SHP77 (cell line): ENCODE measurements at places on chromosomes 16 and 17.

DNA sequence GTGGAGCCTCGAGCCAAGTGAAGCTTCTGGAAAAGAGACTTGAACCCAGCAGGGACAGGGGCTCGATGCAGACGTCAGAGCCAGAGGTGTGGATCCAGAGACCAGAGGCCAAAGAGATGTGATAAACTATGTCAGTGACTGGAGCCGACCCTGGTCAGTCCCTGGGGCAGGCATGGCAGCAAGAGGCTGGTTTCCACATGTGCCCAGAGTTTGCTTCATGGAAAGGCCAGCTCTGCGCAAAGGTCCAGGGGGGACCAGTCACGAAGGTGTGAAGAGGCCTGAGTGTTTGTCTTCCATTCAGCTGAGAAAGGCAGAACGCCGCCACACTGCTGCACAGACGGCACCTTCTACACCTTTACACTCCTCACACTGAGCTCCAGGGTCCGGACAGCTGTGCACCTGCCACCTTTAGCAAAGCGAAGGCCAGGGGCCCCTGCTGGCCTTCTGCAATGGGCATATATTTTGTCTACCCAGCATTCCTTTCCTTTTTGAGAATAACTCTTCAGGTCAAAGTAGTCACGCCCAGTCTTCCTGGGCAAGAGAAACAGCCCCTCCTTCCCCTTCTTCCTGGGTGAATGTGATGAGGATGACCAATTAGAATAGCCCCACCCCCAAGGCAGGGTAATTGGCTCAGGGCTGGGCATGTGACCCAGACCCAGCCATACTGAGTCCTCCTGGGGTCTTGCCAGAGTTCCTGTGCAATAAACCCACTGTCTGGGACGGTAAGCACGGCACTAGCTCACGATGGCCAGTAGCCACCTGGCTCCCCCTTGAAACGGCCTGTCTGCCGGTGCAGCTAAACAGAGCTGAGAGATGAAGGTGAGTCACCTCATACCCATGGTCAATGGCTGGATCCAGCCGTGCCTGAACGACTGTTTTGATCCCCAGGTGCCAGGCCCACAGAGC is 2.3 kb upstream of the RPH3AL start:
- peak; percentile 99 for DNase-seq

DNA sequence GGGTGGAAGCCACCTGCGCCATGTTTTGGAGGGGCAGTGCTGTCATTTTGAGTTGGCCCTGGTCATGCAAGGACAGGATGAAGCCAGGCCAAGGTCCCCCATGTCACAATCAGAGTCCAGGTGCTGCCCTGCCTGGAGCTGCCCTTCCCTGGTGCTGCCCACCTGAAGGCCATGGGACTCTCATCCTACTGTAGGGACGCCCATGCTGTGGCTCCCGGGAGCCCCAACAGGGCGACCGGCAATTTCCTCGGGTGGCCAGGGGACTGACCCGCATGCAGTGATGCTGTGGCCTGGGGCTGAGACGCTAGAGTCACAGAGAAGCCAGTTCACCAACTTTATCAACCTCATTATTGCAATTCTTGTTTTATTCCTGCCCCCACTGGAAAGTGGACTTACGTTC is 8.0 kb downstream of the CCL17 start:
- DNase-seq: no peak

DNA sequence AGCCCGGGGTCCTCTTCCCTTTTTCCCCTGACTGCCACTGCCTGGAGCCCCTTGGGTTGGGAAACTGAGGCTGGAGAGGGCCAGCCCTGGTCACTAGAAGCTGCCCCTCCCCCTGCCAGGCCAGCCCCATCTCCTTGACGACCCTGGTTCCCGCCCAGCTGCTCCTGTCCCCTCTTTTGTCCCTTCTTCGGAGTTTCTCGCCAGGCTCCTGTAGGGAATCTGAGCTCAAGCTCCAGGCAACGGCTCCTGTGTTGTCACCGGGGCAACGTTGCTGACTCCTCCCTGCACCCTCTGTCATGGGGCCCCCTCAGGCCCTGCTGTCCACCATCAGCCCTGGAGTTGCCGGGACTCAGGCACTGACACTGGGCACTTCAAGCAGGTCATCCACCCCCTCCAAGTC is 5.7 kb downstream of the LLGL1 start:
- DNase-seq: no peak

DNA sequence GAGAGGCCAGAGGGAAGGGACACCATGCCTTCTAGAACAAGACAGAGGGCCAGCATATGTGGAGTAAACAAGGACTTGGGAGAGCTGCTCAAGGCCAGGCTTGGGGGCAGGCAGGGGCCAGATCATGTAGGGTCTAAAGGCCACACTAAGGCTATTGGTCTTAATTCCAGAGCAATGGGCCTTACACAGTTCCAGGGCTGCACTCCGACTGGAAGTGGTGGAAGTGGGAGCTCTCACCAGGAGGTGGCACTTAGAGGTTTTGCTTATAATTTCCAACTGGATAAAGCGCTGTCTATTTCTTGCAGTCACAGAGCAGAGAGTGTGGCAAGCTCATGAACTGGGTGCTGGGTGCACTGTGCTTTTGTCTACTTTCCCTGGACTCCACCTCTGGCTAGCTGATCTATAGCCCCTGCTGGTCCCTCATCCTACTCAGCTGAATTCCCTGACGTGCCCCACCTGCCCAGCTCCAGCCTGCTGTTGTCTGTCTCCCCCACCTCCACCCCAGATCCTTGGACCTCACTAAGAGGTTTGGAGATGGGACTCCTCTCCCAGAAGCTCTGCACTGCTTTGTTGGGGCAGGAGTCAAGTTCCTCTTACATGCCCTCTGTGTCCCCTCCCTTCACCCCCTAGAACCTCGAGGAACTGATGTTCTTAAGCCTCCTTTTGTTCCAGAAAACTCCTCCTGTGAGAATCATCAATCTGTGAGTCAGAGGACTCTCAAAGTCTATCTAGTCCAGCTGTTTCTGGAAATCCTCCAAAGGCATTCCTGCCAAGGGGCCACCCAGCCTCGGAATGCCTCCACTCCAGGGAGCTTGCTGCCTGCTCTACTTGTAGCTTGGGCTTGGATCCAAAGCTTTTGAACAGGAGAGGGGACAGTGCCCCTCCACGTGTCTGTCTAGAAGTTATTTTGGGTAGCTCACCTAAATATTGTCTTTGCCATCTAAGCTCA is 48.1 kb upstream of the KSR1 start:
- DNase-seq: no peak

DNA sequence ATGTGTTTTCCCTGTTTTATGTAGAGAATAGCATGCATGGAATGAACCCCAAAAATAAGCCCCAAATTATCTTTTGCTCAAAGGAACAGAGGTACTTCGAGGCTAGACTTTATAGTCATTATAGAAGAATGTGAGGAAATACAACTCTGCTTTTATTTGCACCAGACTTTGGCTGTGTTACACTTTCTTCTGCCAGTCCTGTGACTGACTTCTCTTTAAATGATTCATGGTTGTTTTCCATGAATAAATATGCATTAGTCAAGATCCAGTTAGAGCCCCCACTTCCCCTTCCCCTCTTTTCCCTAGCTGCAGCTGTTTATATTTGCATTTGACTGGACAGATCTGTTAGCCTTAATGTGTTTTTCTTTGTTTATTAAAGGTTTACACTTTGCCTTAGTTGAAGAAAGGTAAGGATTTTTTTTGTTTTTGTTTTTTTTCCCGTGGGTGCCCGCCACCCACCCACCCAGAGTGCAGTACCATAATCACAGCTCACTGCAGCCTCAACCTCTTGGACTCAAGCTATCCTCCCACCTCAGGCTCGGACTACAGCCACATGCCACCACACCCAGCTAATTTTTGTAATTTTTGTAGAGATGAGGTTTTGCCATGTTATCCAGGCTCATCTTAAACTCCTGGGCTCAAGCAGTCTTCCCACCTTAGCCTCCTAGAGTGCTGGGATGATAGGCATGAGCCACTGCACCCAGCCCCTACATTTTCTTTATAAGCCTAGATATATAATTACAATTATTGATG is 152.6 kb downstream of the CYB561 start:
- DNase-seq: no peak

DNA sequence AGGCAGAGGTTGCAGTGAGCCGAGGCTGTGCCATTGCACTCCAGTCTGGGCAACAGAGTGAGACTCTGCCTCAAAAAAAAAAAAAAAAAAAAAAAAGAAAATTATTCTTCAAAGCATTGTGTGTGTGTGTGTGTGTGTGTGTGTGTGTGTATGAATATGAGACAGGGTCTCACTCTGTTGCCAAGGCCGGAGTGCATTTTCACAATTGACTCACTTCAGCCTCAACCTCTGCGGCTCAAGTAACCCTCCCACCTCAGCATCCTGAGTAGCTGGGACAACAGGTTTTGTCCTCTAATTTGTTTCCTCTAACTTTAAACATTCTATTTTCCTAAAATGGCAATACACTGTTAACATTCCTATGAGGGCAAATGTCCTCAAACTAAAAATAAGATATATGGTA is 7.7 kb downstream of the FBXO47 start:
- no peak for DNase-seq
